ENCODE measurements at places on chromosomes 7 and 10.

DNA sequence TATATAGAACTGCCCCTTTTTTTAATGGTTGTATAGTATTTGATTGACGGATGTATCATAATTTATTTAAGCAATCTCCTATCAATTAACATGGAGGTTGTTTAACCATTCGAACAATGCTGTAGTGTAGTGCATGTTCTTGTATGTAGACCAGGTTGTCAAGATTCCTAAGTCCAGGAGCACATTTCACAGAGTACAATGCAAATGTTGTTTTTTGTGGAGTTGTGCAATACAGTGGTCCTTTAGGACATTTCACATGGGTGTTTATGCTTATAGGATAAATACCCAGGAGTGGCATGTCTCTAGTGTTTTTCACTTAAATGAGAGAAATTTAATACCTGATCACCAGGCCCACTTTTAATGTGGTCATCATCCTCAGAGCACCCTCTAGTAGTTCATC, 8.1 kb downstream of the ASB4 start:
- DNase-seq: no peak

- DNase-seq: no peak
These were observed 121.7 kb downstream of the EVX1 start for GRCh38 chr7:27364344-27364758.

DNA sequence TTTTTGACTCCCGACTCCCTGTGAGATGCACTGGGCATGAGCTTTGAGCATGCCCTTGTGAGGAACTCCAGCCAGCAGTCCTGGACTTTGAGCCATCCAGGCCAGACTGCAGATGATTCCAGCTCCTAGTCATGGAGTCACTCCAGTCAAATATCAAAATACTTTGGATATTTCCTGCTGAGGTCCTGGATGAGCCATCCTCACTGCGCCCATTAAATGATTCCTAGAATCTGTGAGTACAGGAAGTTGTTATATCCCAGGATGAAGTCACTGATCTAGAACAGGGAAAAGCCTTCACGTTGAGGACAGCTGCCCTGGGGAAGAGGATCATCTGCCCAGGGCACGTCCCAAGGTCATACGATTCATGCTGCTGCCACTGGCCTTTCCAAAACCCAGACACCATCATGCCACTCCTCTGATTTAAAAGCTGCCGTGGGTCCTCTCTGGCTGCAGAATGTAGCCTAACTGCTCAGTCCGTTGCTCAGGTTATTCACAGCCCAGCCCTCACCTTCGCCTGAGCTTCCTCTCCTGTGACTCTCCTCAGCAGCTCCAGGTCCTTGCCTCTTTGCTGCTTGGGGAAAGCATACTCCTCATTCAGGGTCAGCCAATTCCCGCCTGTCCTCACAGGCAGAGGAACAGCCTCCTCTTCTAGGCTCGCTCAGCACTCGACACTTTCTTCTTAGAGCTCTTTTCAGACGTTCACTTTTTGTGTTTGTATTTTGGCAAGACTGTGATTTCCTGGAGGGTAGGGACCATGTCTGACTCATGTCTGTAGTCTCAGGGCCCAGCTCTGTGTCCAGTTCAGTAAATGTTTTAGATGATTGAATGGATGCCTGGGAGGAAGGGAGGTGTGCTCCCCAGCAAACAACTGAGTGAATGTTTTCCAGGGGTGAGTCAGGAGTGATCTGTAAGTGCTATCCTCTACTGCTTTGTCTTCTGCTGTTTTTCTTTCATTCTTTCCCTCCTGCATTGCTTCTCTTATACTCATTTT, 157.8 kb downstream of the SNX10 start:
- DNase-seq: no peak

- no peak for DNase-seq
These were observed 27.9 kb upstream of the JAZF1 start for GRCh38 chr7:28208506-28208905.

GRCh38 chr7:28606421-28606820, 194.1 kb downstream of the CREB5 start:
- DNase-seq: no peak

- no peak for DNase-seq
These were observed 74.0 kb downstream of the DOCK4 start for GRCh38 chr7:112132051-112132694.

GRCh38 chr10:97724341-97724941, 10.9 kb downstream of the MARVELD1 start:
- DNase-seq: no peak

DNA sequence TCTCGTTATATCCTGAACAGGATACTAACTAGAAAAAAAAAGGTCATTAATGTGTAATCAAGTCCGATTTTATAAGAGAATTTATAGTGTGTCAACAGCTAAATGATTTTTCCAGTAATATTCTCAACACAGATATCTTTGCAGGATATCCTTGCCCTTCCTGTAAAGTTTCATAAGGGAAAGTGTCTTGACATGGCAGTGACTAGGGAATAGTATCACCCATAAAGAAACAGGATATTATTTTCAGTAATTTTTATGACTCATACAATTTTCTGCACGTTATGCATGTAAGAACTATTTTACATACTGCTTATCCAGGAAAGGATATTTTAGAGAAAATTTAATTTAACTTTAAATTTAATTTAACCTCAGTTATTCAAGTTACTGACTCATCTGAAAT, 19.5 kb upstream of the PNLIP start:
- no peak for DNase-seq

- peak; percentile 29 for DNase-seq
These were observed 43.3 kb downstream of the NRAP start for GRCh38 chr10:113620511-113620910.

- DNase-seq: no peak
These were observed 19.2 kb upstream of the GRB10 start for GRCh38 chr7:50801907-50802306.

DNA sequence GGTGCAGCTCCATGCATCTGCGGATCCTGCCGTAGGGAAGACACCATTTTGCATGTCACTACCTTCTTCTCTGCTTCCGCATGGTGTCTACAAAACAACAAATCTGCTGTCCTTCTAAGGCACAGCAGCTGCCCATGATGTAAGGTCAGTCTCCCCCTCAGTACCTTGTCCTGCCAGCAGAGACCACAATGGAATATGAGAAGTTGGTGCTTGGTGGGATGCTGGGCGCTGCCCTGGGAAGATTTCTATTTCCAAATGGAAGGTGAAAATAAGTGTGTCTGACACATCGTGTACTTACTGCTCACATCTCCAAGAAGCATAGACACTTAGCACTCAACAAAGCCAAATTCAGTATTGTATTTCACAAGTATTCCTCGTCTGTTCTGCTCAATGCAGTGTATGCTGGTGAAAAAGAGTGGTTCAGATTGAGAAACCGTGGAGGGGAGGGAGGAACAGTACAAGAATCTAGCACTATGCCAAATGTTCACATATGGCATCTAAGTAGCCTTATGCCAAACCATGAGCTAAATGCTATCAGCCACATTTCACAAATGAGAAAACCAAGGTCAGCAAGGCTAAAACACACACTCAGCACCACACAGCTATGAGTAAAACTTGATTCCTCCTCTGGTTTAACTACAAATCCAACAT, 95.0 kb downstream of the GRB10 start:
- DNase-seq: no peak

DNA sequence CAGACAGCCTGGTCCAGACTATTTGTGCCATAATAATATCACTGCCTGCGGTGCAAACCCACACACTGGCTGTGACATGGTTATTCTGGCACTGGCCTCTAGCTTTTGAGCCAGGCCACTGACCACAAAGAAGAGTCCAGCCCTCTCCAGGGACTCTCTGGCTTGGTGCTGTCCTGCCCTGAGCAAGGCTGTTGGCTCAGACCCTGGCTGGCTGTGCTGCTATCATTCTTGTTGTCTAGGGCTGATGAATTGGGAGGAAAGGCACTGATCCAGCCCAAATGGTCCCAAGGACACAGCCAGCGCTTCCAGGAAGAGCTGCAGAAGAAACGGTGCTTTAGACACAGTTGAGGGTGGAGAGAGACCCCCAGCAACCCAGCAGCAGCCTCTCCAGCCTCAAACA, 80.8 kb downstream of the TMEM130 start:
- DNase-seq: no peak

DNA sequence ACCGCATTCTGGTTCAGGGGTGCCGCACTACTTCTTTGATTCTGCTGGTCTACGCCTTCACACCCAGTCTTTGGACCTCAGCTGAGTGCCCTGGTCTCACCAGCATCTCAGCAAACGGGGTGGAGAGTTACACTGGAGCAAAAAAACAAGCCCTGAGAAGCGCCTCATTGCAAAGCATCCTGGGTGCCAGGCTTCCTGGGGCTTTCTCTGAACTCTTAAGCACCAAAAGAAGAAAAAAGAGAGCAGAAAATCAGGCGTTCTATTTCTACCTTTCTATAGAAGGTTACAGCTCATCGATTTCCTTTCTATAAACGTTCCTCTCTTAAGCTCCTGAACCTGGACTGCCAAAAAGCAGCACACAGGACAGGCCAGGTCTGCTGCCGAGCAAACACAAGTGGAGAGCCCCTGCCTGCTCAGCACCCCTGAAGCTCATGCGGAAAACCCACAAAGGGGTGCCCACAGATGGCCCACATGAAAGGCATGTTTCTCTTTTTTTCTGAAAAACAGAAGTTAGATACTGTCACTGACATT, 217.9 kb downstream of the SFMBT2 start:
- DNase-seq: no peak

GRCh38 chr10:77072361-77072835, 565.2 kb downstream of the KCNMA1 start:
- no peak for DNase-seq

GRCh38 chr7:4845740-4846142, 16.1 kb downstream of the PAPOLB start:
- no peak for DNase-seq

DNA sequence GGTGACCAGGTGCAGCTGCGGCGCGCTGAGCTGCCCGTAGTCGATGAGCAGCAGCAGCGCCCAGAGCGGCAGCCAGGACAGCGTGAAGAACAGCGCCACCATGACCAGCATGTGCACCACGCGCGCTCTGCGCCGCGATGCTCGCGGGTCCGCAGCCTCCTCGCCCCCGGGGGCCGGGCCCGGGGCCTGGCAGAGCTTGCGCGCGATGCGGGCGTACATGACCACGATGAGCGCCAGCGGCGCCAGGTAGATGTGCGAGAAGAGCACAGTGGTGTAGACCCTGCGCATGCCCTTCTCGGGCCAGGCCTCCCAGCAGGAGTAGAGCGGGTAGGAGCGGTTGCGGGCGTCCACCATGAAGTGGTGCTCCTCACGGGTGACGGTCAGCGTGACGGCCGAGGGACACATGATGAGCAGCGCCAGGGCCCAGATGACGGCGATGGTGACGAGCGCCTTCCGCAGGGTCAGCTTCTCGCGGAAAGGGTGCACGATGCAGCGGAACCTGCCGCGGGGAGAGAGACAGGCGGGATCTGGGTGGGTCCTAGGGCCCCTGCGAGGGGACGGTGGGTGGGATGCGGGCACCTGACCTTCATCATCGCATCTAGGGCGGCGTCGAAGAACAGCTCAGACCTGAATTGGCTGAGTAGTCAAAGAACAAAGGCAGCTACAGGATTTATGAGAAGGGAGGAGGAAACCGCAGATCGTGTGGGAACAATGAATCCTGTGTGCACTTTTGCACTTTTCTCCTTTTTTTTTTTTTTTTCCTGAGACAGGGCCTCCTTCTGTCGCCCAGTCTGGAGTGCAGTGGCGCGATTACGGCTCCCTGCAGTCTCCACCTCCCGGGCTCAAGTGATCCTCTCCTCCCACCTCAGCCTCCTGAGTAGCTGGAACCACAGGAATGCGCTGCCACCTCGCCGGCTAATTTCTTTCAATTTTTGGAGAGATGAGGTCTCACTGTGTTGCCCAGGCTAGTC, 22.4 kb upstream of the PPA1 start:
- no peak for DNase-seq

DNA sequence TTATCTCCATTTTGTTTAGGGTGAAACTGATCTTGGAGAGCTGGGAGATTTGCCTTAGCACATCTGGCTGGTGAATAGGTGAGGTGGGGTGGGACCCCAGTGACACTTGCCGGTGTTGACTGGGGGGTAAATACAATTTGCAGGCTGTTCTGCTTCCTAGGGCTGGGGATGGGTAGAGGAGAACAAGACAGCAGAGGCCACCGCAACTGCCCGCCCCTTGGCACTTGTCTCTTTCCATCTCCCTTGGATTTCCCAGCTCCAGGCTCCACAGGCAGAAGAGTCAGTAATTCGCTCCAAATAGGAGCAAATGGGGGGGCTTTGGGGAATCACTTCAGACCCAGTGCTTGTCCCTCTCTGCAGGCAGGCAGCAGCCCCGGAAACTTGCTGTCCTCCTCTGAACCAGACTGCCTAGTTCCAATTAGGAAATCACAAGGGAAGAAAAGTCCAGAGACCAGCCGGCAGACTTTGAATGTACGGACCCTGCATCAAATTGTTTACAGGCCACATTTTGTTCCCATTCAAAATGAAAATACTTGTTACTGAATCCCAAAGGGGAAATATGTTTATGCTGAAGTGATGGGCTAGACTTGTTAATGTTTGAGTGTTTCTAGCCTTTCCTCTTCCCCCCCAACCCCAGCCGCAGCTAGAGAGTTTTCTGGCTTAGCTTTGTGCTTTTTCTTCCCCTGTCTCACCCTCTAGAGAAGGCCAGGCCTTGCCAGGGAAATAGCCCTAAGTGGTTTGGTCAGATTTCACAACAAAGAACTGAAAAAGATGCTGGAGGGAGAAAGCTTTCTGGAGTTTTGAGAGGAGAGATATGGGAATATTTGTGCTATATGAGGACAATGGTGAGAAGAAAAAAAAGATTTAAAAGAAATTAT, 10.0 kb upstream of the INPP5F start:
- DNase-seq: no peak

GRCh38 chr7:147245274-147245673, 1128.7 kb downstream of the CNTNAP2 start:
- no peak for DNase-seq

- no peak for DNase-seq
These were observed 136.8 kb downstream of the PTN start for GRCh38 chr7:137206770-137207169.

GRCh38 chr7:131094685-131095084, 233.0 kb upstream of the MKLN1 start:
- no peak for DNase-seq

DNA sequence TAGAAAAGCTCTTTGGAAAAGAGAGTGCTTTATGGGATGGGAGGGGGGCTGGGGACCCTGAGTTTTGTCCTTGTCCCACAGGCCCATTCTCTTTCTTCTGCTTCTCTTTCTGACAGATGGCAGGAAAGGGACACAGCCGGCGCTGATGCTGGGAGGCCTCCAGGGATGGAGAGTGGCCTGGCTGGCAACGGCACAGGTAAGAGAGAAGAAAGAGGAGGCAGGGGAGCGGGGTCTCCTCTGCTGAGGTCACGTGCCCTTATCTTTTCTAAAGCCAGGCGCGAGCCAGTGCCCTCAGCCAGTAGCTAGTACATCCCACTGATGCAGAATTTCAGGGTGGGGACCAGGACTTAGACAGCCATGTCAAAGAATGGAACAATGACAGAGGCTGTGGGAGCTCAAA, 9.2 kb downstream of the ZNF775 start:
- DNase-seq: no peak

- DNase-seq: no peak
These were observed 3.3 kb upstream of the SEC31B start for GRCh38 chr10:100522945-100523344.

Data from NCI-H774 (cell line).